ENCODE measurements at places on chromosomes 6 and 20.

DNA sequence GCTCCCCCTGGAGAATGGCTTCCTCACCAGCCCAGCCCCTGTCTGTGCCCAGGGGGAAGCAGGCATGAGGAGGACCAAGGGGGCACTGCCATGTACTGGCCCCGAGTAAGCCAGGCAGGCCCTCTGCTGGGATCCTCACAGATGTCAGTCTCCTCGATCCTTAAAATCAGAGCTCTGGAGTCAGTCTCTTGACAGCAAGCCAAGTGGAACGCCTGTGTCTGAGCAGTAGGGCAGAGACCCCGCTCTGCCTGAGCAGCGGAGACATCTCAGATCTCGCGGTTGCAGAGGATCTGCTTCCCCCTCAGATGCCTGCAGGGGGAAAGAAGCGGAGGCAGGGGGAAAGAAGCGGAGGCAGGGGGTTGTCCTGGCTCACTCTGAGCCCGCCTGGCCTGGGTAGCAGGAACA, 92.6 kb downstream of the SNX5 start:
- no peak for DNase-seq

GRCh38 chr6:150322466-150322871, 46.3 kb upstream of the IYD start:
- DNase-seq: no peak

DNA sequence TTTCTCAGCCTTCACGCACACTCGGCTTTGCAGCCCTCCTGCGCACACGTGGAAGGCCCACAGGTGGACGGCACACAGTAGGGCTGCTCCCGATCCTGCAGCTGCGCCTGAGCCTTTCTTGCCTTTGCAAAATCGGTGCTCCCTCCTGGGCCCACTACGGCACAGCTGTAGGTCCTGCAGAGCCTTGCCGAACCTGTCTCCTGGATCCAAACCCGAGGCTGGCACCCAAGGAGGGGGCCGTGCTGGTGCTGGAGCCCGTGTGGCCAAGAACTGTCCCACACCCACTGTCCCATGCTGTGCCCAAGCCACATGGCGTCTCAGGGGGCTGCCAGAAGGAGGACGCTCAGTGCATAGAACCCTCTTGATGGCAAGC, 227.4 kb downstream of the TTLL2 start:
- DNase-seq: no peak

DNA sequence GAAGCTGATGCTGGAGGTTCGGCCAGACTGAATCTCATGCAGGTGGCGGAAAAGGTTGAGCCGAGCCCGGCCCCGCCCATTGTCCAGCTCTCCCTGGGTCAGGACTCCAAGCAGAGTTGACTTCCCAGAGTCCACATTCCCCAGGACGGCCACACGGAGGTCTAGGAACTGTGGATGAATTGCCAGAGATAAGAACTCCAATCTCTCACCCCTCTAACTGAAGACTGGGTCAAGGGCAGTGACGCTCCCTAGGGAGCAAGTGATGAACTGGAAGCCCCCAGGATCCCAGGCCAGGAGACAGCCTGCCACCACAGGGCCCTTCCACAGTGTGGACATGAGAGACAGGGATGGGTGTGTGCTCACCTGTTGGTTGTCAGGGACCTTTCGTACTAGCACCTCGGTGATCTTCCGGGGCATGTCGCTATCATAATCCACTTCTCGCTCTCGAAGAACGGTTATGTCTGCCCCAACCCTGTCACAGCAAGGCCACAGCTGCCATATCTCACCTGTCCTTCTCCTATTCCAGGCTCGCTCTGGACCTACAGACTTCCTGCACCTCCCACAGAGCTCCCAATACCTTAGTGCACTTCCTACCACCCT, 3.6 kb downstream of the GTPBP2 start:
- DNase-seq: no peak

DNA sequence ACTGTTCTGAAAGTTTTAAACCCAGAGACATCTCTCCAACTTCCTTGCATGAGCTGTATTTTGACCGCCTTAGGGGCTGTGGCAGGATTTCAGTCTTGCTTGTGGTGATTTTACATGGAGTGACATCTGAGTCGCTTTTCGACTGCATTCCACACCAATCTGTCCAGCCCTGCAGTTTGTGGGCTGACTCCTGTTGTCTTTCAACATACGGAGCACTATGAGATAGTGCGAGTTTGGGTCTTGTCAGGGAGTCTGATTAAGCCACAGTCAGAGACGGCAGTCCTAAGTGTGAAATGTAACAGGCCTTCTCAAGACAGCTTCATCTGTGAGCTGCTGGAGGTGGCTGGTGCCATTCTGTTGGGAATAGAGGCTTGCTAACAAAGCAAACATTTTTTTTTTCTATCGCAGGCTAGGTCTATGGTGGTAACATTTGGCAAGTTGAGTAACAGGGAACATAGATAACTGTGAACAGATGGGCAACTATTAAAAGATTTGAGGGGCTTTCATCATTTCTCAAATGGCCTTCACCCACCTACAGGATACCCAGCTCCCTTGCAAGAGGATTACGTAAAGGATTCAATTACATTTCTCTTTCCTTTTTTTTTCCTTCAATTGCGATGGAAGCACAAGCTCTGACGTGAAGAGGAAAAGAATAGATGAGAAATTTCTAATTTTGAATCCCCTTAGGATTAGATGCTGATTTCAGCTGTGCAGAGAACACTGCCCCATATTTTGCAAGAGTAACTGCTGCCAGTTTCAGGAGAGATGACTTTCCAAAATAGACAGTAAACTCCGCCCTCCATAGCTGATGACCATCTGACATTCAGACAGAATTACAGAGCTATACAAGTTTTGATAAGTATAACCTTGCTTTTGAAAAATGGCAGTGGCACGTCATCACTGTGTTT, 25.1 kb downstream of the CAP2 start:
- DNase-seq: no peak

DNA sequence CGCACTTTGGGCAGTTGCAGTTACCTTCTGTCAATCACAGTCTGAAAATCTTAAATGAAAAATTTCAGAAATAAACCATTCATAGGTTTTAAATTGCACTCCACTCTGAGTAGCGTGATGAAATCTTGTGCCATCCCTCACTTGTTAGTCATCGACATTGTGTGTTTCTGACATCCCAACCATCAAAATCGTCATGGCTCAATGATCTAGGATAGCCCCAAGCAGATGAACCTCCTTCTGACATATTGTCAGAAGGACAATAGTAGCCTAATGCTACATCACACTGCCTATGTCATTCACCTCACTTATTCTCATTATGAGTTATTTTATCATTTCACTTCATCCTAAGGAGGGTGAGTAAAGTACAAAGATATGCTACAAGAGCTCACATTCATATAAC, 284.8 kb downstream of the PTPRK start:
- no peak for DNase-seq

- no peak for DNase-seq
Measured at GRCh38 chr6:5732496-5732895, 274.2 kb downstream of the NRN1 start.

- DNase-seq: no peak
Measured at GRCh38 chr6:48141975-48142374, 31.0 kb upstream of the PTCHD4 start.

GRCh38 chr6:21873562-21873961, 280.0 kb downstream of the SOX4 start:
- DNase-seq: no peak

GRCh38 chr6:142913511-142914047, 31.4 kb downstream of the HIVEP2 start:
- DNase-seq: no peak

DNA sequence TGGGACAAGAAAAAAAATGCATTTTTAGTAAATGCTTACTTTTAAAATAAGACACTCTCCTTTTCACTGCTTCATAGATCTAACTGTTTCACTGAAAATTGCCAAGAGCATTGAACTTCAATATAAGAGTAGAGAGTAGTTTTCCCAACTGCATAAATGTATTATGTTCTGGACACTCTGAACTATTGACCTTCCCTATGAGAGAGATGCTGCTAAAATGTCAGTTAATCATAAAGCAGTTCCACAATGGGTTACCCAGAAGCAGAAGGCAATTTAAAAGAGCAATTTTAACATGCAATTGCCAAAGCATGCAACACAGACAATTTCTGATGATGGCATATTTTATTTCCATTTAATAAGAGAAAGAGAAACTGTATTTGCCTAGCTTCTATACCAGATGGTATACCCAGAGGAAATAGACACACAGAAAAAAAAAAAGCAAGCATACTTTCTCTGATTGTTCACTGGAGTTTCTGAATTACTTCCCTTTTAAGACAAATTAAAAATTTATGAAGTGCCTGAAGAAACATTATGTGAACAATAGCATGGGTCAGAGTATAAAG, 279.1 kb upstream of the THEMIS start:
- DNase-seq: no peak

DNA sequence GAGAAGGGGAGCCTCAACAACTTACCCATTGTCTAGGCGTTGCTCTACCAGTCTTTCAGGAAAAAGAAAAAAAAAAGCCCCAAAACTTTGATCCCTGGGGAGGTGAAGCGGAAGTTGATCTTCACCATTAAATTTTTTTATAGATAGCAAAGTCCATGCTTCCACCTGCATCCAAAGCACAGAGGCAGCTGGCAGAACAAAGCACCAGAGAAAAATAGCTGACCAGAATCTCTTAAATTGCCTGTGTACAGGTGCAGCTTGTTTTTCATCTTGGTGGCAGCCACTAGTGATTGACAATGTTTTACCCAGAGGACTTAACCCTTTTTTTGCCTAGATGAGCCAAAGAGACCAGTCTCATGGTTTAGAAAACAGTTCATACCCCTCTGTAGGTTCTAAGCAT, 86.0 kb downstream of the MYB start:
- DNase-seq: no peak

DNA sequence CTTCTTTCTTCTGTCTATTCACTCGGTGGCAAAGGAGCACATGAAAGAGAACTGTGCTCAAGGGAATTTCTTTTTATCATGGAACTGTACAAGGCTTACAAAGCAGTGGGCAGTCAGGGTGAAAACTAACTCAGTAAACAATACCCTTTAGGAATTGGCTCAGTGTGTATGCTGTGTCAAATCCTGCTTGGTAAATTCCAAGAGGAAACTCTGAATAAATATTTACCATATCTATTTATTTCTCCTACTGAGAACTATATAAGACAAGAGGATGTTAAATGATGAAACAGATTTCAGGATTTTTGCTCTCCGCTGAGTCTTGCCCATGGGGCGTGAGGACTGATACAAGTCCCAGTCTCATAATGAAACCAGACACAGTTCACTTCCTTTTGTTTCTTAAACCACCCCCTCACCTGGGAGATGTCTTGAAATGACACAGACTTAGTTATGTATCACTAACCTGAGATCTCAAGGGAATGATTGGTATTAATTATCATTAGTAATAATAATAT, 188.8 kb downstream of the BACH2 start:
- DNase-seq: no peak

GRCh38 chr20:61771805-61772350, 293.8 kb downstream of the TAF4 start:
- DNase-seq: no peak

DNA sequence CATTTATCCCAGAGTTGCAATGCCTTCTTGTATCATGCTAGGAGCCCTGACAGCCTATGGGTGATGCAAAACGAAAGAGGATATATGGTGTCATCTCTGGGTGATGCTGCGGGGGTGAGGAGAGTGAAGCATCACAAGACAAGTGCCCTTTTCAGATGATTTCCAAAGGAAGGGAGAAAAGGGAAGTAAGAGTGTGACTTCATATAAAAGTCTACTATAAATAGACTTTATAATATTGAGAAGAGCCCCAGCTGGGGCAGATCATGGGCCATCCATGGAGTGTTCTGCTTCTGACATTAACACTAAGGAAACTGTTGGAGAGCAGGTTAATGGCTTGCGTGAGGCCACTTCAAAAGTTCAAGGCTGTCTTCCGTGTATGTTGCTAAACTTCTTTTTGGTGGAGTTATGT, 4.4 kb downstream of the CD83 start:
- no peak for DNase-seq

Measured in NCI-H187 (cell line).